ENCODE measurements at places on chromosomes 2 and 18.

DNA sequence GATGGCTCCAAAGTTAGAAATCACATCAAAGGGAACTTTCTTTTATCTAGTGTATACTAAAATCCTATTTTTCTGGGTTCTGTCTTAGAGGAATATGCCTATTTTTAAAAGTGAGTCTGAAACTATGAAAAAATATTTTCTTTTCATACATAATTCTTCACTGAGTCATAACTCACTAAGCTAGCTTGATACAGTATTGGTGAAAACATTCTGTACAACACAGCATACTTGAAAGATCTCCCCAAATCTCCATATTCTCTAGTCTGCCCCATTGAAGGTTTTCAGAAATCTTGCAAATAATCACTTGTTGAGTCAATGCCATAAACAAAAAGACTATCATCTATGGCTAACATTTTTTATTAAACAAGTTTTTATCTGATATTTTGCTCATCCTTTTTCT, 44.5 kb downstream of the COL3A1 start:
- DNase-seq, result no peak

GRCh38 chr2:239436076-239436475, 35.3 kb upstream of the HDAC4 start:
- no peak for DNase-seq

GRCh38 chr2:191233533-191233932, 11.7 kb upstream of the MYO1B start:
- DNase-seq, result no peak

- no peak for DNase-seq
Measured at GRCh38 chr2:176566496-176566895, 297.3 kb downstream of the MTX2 start.

DNA sequence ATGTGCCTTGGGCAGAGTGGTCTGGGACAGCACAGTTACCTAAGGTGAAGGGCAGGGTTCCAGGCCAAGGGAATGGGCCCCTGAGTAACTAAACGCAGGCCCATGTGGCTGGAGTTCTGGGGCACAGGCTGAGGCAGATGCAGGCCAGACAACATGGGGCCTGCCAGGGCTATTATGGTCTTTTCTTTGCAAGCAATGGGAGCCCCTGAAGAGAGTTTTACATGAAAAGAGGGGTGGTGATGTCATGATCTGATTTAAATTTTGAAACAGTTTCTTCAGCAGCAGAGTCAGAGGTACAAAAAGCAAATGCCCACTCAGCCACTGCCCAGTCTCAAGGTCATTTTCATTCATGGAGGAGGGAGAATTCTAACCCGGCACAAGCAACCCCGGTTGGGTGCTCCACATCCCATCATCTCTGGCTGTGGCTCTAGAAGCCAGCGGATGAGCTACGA, 5.6 kb downstream of the CHST10 start:
- no peak for DNase-seq

DNA sequence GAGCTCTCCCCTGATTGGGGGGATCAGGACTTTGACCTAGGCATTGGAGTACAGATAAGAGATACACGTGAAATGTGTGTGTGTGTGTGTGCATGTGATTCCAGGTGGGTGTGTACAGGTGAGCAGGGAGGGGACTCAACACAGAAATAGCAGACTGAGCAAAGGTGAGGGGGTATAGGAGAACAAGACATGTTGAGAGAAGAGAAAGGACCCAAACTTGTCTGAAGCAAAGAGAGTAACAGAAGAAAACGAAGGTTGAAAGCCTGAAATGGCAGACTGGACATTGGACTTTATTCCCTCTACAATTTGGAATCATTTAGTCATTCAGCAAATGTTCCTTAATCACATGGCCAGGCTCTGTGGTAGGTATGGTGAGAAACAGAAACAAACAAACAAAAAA, 23.3 kb downstream of the MRO start:
- no peak for DNase-seq

GRCh38 chr2:8620611-8621382, 61.1 kb upstream of the ID2 start:
- DNase-seq, result no peak

DNA sequence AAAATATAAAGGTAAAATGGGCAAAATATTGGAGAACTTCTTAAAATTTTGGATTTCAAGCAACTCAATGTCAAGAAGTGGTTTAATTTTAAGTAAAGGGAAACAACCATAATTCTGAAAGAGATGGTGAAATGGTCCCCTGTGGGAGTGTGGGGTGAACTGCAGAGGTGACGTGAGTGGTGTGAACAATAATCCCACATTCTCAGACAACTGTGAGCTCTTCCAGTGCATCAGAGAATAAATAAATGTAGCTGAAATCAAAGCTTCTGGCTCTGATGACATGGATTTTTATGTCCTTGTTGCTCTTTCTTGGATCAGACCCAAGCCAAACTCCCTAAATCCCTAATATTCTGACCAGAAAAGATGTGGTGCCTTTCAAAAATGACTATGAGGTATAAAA, 672.7 kb downstream of the ZEB2 start:
- DNase-seq, result no peak

- DNase-seq, result no peak
Measured at GRCh38 chr2:68385220-68385906, 20.3 kb downstream of the PLEK start.

GRCh38 chr2:83613178-83613577, 845.9 kb downstream of the SUCLG1 start:
- DNase-seq, result no peak

- no peak for DNase-seq
Measured at GRCh38 chr18:45295388-45295787, 319.9 kb upstream of the SLC14A2 start.

DNA sequence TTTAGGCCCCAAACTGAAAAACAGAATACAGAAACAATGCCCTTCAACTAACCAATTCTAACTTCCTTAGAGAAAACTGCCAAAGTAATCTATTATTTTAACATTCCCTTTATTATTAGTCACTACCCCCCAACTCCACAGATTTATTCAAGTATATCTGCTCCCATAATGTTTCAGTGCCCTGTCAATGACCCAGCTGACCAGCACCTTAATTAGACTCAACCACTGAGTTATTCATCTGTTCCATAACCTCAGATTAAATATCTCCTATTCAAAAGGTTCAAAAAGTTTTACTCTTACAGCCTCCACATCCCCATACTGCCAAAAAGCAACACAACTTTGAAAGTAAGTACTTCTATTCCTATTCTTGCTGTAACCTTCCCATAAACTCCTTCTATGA, 202.4 kb downstream of the EXOC6B start:
- no peak for DNase-seq

GRCh38 chr2:209526561-209526960, 102.7 kb downstream of the MAP2 start:
- DNase-seq, result no peak

DNA sequence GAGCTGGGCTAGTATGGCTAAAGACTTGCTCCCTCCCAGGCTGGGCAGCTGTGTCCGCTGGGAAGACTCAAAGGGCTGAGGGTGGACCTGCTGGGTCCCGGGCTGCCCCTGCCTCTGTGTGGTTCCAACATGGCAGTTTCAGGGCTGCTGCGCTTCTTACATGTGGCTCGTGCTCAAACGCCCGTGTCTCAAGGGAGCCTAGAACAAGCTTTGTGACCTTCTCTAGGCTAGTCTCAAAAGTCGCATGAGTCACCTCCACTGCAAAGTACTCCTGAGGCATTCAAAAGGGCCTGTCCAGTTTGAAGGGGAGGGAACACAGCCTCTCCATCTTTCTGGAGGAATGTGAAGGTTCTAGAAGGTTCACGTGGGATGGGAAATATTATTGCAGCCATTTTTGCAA, 44.7 kb upstream of the RAB31 start:
- no peak for DNase-seq

DNA sequence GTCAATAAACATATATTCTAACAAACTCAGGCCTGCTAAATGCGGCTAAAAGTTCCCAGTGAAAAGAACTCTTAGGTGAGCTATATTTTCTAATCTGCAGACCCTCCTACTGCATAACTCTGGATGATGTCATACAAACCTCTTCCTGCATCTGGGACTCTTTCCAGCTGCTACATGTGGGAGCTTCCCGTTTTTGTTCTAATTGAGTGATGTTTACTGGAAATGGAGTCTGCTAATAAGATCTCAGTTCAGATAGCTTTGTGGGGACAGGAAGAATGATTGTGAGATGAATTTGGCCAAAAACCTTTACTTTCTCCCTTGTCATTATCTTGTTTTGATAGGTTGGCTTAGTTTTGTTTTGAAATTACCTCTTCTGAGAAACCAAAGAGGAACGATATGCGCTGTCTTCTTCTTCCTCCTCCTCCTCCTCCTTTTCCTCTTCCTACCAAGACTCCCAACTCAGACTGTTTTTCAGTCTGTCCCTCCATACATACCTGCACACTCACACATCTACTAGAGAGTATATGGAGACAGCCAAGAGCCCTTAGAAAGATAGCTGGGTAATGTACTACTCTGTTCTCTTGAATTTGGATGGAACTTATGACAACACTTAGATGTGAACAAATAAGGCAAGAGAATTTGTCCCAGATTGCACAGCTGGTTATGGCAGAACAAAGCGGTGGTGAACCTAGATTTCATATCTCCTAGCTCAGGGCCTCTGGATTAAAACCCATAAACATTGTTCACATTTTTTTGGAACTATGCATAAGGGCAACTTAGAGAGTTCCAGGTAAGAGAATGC, 39.8 kb upstream of the AAK1 start:
- DNase-seq, result no peak

DNA sequence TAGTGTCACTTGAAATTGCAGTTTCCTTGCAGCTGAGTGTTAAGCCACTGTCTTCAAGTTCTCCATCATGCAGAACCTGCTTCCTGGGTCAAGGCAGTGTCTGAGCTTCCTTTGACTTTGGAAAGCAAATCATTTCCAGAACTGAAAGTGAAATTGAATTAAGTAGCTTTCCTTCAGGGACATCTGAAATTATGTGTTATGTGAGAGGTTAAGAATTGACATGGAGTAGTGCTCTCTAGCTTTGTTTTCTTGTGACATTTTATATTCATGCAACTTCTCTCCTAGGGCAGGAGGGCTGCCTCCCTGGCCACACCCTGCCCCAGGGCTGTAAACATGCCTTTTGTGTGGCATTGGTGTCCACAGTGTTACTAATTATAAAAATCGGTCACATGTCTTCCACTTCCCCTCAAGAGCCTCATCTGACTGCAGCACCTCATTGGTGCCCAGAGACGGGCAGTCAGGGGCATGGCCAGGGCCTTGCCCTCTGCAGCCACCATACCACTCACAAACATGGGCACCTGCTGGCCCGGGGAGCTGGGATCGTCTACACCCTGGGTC, 14.4 kb downstream of the RAB12 start:
- DNase-seq, result no peak

GRCh38 chr2:173075056-173075780, 428 bp upstream of the MAP3K20 start:
- DNase-seq, result no peak

GRCh38 chr2:97728091-97728731, 14.8 kb downstream of the ZAP70 start:
- DNase-seq, result no peak

Measured in stimulated activated CD8-positive, alpha-beta memory T cell treated with anti-CD3 and anti-CD28 coated beads, Interleukin-4, amount 100 ng/mL, for 1 hour (primary cell).